Stimulated activated CD4-positive, alpha-beta T cell treated with anti-CD3 and anti-CD28 coated beads, TNF-alpha, amount 100 ng/mL, for 48 hours (primary cell): ENCODE measurements at places on chromosomes 2 and 18.

GRCh38 chr2:215487002-215487372, 51.1 kb upstream of the FN1 start:
- DNase-seq = no peak

DNA sequence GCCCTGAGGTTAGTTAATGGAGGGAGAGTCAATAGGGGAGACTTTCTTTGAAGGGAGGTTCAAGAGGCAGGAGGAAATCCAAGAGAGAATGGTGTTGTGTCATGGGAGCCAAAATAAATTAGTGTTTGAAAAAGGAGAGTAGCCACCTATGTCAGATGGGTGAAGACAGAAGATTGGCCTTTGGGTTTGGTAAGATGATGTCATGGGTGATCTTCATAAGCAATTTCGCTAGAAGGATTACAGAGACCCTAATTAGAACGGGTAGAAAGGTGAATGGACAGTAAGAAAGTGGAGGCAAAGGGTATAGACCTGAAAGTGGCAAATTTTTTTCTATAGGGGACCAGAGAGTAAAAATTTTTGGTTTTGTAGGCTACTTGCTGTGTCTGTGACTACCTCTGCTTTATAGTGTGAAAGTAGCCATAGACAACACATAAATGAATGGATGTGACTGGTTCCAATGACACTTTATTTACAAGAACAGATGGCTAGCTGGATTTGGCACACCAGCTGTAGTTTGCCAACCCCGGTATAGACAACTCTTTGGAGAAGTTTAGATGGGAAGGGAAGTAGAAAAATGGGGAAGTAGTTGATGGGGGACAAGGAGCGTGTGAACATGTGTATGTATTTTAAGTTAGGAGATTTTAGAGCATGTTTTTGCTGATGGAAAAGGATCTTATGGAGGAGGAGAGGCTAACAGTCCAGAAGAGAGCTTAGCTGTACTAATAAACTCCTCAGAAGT, 9.3 kb downstream of the STAMBP start:
- DNase-seq = no peak

- no peak for DNase-seq
Measured at GRCh38 chr2:238566001-238566645, 139.4 kb downstream of the ASB1 start.

GRCh38 chr2:241895712-241896641, 26.4 kb downstream of the RTP5 start:
- no peak for DNase-seq

- no peak for DNase-seq
Measured at GRCh38 chr2:70442301-70443077, 111.1 kb downstream of the TGFA start.

- DNase-seq = no peak
Measured at GRCh38 chr2:24220554-24221291, 45.9 kb downstream of the FAM228A start.

GRCh38 chr18:78731016-78731397, 248.6 kb upstream of the SALL3 start:
- DNase-seq = no peak

- no peak for DNase-seq
Measured at GRCh38 chr2:38465789-38466127, 88.7 kb upstream of the ATL2 start.

DNA sequence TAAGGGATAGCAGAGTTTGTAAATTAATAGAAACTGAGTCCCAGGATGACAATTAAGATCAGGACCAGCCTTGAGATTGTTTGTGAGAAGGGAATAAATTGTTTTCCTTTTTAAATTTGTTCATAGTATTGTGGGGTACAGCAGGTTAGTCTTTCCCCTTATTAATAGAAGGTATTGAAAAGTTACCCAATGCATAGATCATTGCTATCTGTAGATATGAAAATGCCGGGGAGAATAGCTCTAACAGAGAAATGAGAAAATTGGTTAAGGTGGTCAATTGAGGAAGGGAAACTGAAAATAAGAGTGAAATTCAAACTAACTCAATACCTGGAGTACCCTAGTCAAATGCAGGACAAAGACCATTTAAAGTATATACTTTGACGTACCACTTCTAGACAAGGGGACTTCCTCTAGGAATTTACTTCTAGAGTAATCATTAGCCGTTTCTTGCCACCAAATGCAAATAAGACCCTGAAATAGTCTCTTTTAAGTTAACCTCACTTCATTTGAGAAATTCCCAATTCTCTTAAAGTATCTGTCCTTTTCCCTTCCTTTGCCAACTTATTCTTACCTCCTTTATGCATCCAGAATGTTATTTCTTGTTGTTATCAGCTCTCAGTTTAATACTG, 1224.4 kb upstream of the LRRTM1 start:
- DNase-seq = no peak

DNA sequence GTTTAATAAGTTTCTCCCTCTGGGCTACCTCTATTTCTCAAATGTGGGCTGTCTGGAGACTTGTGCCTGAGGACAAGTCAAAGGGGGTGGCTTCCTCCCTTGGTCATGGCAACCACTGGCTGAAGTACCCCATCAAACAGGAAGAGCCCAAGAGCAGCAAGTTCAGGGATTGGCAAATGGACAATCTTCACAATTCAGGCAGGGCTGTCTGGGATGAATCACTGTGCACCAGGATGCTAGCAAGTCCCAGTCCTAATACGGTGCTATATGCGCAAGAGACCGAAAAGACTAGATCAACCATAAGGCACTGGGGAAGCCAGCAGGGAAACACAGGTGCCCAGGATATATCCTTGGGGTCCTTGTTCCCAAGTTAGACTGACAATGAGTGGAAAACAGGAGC, 75.5 kb downstream of the ANTXR1 start:
- no peak for DNase-seq

GRCh38 chr18:32346671-32347070, 124.0 kb downstream of the GAREM1 start:
- DNase-seq = no peak

DNA sequence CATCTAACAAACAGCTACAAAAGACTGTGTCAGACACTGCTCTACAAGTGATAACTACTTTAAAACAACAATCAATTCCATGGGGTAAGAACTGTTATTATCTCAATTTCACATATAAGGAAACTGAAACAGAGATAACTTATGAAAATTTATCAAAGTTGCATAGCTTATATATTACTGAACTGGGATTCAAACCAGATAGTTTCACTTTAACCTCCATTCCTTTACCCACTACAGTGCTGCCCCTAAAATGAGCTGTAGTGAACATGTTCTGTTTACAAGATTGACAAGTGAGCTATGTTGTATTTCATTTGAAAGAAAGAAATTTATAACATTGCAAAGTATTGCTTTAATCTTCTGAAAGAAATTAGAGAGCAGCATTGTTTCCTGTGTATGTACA, 14.1 kb upstream of the GCG start:
- no peak for DNase-seq

GRCh38 chr2:80363791-80364349, 59.3 kb upstream of the LRRTM1 start:
- no peak for DNase-seq

DNA sequence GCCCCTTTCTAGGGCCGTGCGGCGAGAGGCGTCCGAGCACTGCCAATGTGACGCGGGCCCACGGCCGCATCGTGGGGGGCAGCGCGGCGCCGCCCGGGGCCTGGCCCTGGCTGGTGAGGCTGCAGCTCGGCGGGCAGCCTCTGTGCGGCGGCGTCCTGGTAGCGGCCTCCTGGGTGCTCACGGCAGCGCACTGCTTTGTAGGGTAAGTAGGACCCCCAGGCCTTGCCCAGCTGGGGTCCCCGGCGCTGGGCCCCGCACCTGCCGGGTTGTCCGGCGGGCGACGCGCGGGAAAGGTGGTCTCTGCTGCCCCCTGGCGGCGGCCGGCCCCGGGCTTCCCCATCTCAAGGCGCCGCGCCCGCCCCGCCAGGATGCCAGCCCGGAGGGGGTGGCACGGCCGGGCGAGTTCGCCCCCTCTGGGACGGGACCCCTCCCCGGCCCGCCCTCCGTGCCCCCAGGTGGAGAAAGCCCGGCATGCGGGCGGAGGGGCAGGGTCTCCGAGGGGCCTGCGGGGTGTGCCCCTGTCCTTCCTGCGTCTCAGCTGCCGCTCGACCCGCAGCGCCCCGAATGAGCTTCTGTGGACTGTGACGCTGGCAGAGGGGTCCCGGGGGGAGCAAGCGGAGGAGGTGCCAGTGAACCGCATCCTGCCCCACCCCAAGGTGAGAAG, 1.9 kb downstream of the PRSS56 start:
- DNase-seq = peak; percentile 65

GRCh38 chr2:127176371-127177311, 43.5 kb downstream of the CYP27C1 start:
- DNase-seq = no peak

DNA sequence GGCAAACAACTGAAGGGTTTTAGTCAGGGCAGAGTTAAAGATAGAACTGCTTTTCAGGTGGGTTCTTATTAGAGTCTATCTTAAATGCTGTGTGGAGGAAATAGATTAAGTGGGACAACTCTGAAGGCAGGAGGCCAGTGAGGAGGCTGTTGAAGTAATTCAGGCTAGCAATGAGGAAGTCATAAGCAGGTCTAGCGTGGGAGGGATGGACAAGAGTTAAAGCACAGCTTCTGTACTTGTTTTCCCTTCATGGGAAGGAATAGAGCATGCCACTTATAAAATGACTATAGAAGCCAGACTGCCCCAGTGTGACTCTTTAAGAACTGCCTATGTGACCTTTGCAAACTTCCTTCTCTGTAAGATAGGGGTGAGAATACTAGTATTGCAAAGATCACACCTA, 202.0 kb upstream of the LRRTM1 start:
- DNase-seq = no peak

DNA sequence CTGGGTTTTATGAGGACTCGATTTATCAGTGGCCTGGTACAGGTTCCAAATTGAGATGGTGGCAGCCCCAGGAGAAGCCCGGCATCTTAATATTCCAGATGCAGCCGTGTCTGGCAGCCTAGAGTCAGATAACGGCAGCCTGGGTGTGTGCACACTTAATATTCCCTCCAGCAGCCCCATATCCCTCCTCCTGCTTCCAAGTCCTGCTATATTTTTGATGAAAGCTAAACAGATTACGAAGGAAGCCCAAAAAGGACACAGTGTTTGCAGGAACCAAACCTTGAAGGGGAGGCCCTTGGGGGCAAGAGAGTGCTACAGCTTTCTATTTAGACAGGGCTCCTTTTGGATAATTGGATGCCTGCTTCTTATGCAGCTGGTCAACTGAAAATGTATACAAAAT, 25.1 kb upstream of the ALK start:
- no peak for DNase-seq

- no peak for DNase-seq
Measured at GRCh38 chr2:20539133-20539719, 92.4 kb downstream of the RHOB start.

GRCh38 chr2:151830961-151831360, 2.7 kb upstream of the ARL5A start:
- no peak for DNase-seq

DNA sequence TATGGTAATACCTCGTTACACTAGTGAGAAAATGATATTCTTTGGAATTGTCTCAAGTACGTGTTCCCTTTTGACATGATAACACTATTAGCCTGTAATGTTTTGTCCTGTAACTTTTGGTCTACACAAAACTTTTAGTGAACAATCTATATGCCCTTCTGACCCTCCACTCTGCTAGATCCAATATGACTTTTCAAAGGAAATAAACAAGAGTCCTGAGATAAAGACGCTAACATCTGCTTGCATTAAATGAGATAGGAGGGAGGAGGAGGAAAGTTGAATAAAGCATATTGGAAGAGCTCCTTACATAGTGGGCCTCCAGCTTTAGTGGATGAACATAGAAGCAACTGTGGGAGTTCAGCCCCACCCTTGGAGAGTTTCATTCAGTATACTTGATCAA, 83.3 kb upstream of the CAVIN2 start:
- no peak for DNase-seq

GRCh38 chr2:134773759-134774742, 55.3 kb upstream of the TMEM163 start:
- no peak for DNase-seq

- DNase-seq = no peak
Measured at GRCh38 chr18:28766027-28766426, 589.1 kb upstream of the CDH2 start.

GRCh38 chr2:173760553-173760952, 204.6 kb downstream of the SP3 start:
- DNase-seq = no peak

GRCh38 chr18:62839874-62840713, 124.8 kb downstream of the PHLPP1 start:
- DNase-seq = no peak

- no peak for DNase-seq
Measured at GRCh38 chr18:73669297-73669696, 478.3 kb downstream of the FBXO15 start.

GRCh38 chr2:139033300-139033699, 253.1 kb upstream of the NXPH2 start:
- no peak for DNase-seq

- no peak for DNase-seq
Measured at GRCh38 chr18:21342372-21342771, 100.3 kb downstream of the GREB1L start.

DNA sequence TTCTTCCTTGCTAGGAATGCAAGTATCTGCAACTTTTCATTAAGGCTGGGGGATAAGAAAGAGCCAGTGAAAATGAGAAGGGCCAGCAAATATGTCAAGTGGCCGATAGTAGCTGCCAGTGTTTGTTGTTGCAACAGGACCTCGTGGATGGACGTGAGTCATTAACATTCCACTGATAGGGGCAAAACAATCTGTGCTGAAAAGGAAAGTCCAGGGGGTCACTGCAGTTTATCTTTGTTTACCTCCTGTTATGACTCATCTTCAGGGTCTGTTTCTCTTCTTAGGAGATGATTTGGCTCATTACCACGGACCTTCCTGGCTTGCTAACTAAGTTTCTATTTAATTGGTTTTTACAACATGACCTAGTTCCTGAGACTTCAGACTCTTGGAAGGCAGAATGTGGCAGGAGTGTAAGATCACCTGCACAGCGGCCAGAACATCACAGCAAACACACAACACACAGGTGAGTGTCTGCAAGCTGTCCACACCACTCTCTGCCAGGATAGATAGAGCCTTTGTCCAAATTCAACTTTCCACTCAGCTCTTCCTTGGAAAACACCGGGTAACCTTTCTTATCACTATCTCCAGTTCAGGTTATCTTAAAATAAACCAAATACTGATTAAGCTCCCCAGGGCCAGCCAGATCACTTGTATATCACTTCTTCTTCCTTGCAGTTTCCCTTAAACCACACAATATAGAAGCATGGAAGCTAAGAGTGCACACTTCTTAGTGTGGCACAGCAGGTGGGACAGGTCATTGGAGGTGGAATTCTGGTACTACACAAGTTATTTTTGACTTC, 157.5 kb upstream of the LMAN1 start:
- DNase-seq = no peak

- no peak for DNase-seq
Measured at GRCh38 chr2:132374551-132374950, 42.1 kb upstream of the GPR39 start.

DNA sequence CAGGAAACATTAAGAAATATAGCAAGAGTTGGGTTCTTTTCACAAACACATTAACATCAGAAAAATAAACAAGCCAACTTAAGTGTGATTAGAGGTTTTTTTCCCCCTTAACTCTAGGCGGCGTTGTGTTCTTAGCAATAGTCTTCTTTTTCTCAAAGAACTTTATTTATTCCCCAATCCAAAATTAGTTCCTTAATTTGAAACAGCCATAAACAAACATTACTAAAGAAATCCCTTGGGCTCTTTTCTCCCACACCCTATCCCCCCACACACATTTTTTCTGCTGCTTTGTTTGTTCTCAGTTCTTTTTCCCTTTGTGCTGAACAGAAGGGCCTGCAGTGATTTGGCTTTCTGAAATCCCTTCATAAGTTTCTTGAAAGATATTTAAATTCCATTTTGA, 13.2 kb upstream of the MYO1B start:
- no peak for DNase-seq
